ENCODE measurements at places on chromosomes 11 and 22. TPM values are rescaled to one million over a fixed set of nuclear protein-coding genes. Genes with fewer than 3 reads are reported as not detected.

Gene SORL1
- total RNA-seq, result 34.0 TPM

Gene DNAJB13
- total RNA-seq, result not detected

Gene EHF
- total RNA-seq, result not detected

Gene UCP3
- 2.6 TPM for total RNA-seq

Gene OR52A1
- total RNA-seq, result not detected

Gene SLCO2B1
- 144 TPM for total RNA-seq

Gene SLC25A45
- 16.0 TPM for total RNA-seq

Gene CBLIF
- total RNA-seq, result not detected

Gene IGSF9B
- 59.7 TPM for total RNA-seq

Gene PLAAT5
- total RNA-seq, result 0.88 TPM

Gene MS4A7
- 121 TPM for total RNA-seq

- H3K27me3 ChIP-seq, result no peaks in the 10 kb centered on the region
- H3K36me3 ChIP-seq, result peaks cover 7% of the 10 kb centered on the region
- H3K27ac ChIP-seq, result no peak overlapping the region
- DNase-seq, result no peak
- no peaks in the 10 kb centered on the region for H3K4me1 ChIP-seq
Observed at GRCh38 chr22:21672107-21672629, 6.4 kb downstream of the PPIL2 start.

- H3K27ac ChIP-seq, result no peak overlapping the region
- H3K4me1 ChIP-seq, result no peaks in the 10 kb centered on the region
- no peaks in the 10 kb centered on the region for H3K27me3 ChIP-seq
- DNase-seq, result no peak
Observed at GRCh38 chr11:119622454-119623143, 106.4 kb downstream of the NECTIN1 start.

GRCh38 chr22:20494978-20495860, at the start of gene KLHL22:
Gene KLHL22 (minus strand): TSS chr22:20495795. CDS start chr22:20489211, 6,584 bp downstream.
- no peaks in the 10 kb centered on the region for H3K4me1 ChIP-seq
- no peaks in the 10 kb centered on the region for H3K36me3 ChIP-seq
- H3K4me3 ChIP-seq, result peak within 1 kb of the TSS; percentile 85

DNA sequence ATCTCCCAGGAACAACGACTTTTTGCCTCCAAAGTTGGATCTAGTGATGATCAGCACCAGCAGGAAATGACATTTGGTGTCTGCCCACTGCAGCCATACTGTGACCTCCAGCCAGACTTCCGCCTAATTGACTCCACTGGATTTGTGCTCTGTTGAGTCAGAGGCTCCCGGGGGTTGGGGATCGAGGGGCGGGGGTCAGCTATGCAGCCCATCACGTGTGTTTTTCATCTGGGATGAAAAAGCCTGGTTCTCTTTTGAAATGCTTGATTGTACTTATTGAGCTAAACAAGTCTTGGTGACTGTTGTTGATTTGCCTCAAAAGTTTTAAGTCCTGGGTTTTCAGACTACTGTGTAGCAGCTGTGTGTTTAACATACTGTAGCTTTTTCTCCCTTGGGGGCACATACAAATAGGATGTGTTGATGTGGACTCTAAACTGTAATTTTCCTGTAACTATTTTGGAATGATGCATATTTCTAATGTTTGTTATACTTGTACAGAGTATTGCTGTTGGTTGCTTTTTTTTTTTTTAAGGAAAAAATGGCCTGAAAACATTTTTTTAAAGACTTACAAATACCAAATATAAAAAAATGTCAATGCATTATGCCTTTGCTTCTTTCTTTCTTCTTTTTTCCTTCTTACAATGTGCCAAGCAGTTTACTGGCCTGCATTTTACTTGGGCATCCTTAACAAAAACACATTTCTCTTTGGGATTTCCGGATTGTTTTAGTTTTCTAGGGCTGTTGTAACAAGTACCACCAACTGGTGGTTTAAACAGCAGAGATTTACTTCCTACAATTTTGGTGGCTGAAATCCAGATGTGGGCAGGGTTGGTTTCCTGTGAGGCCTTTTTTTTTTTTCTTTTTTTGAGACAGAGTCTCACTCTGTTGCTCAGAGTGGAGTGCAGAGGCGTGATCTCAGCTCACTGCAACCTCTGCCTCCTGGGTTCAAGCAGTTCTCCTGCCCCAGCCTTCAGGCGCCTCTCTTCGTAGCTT, 46.1 kb upstream of the OR4B1 start:
- no peaks in the 10 kb centered on the region for H3K4me1 ChIP-seq
- no peaks in the 10 kb centered on the region for H3K36me3 ChIP-seq
- H3K27ac ChIP-seq, result no peak overlapping the region
- no peak for DNase-seq
- H3K4me3 ChIP-seq, result no peak overlapping the region

GRCh38 chr11:98561252-98561651, 459.5 kb upstream of the CNTN5 start:
- H3K36me3 ChIP-seq, result no peaks in the 10 kb centered on the region
- H3K4me3 ChIP-seq, result no peak overlapping the region
- no peak for DNase-seq
- no peaks in the 10 kb centered on the region for H3K27me3 ChIP-seq
- H3K4me1 ChIP-seq, result no peaks in the 10 kb centered on the region

- H3K4me3 ChIP-seq, result no peak overlapping the region
- H3K36me3 ChIP-seq, result no peaks in the 10 kb centered on the region
Observed at GRCh38 chr11:71192629-71193028, 59.7 kb downstream of the SHANK2 start.

DNA sequence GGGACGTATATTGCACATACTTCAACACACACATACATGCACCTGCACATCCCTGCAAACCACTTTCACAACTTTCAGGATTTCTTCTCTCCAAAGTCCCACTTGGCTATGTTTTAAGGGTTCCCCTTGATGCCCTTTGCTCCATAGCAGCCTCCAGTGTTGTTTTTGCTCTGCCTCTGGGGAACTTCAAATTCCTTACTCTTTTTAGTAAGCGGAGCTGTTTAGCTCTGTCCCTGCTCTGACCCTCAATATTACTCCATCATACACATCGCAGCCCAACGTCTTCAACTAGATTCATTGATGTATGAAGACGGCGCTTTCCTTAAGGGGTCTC, 18.3 kb downstream of the PRR5L start:
- DNase-seq, result no peak
- no peak overlapping the region for H3K27ac ChIP-seq
- no peaks in the 10 kb centered on the region for H3K36me3 ChIP-seq
- H3K4me3 ChIP-seq, result no peak overlapping the region

DNA sequence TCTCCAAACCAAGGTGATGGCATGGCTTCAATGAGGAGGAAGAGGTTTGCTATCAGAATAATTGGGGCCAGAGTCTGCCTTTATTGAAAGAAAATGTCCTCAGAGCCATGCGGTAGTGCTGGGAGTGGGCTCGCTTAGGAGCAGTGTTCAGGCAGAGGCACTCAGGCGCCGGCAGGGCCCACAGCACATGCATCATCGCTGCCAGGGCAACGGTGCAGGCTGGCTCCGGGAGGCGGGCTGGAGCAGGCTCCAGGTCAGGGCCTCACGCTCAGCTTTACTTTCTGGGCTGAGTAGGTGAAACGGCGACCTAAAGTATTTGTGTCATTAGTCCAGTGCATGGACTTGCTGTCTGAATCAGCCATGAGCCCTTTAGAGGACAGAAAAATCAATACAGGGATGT, 169.9 kb upstream of the CCDC90B start:
- no peaks in the 10 kb centered on the region for H3K4me1 ChIP-seq
- no peaks in the 10 kb centered on the region for H3K27me3 ChIP-seq
- DNase-seq, result no peak
- H3K27ac ChIP-seq, result no peak overlapping the region

DNA sequence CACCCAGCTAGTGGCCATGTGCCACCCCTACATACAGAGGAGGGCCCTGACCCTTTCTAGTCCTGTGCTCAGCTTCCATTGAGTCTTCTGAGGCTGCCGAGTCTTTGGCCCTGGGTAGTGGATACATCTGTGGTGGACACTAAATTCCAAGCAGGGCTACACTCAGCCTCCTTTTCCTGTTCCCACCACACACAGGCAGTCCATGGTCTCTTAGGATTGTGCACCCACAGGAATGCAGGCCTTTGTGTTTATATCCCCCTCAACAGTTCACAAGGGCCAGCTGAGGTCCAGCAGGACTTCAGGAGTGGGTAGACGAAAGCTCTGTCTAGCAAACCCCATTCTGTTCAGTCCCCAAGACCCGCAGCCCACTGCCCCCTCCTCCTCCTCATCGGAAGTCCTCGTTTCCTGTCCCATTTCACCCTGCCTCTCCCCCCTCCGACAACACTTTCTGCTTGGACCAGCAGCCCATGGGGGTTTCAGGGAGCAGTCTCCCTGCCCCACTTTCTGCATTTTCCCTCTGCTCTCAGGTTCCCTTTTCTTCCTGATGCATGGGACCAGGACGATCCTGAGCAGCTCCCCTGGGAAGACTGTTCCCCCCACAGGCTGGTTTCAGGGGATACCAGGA, 91.8 kb downstream of the SWAP70 start:
- H3K36me3 ChIP-seq, result peaks cover 2% of the 10 kb centered on the region
- H3K4me3 ChIP-seq, result no peak overlapping the region
- H3K27me3 ChIP-seq, result no peaks in the 10 kb centered on the region
- peak overlapping the region; percentile 5 for H3K27ac ChIP-seq

DNA sequence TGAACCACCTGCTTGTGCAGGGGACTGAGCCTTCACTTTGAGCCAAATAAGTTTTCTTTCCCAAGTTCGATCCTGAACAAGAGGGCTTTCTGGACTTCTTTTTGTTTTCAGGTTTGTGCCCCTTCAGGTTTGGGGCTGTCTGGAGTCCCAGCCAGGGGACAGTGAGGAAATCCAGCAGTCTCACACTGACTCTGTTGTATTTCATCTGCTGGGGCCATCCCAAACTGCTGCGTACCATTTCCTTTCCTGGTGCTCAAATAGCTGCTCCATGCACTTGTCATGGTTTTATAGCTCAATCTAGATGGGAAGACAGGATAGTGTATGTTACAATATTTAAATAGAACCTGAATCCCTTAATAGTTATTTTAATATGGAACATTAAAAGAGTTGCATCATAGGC, 66.3 kb upstream of the IGLL5 start:
- H3K27me3 ChIP-seq, result no peaks in the 10 kb centered on the region
- no peak overlapping the region for H3K4me3 ChIP-seq
- H3K36me3 ChIP-seq, result no peaks in the 10 kb centered on the region
- H3K27ac ChIP-seq, result no peak overlapping the region
- no peaks in the 10 kb centered on the region for H3K4me1 ChIP-seq
- DNase-seq, result no peak

DNA sequence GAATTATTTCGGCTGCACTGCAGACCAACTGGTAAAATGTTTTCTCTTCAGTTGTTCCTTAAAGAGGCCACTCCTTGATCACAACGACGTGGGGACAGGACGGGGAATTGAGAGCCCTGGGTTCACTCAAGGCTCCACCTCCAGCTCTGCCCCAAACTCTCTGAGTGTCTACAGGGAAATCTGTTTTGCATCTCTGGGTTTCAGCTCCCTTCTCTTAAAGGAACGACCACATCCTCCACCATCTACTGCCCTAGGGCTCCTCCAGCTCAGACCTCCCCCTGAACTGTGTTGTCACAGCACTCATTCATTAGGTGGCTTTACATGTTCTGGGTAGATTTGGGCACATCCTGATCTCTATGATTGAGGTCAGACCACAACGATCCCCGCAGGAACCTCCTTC, 5.1 kb upstream of the PPFIA1 start:
- DNase-seq, result no peak
- H3K36me3 ChIP-seq, result no peaks in the 10 kb centered on the region

DNA sequence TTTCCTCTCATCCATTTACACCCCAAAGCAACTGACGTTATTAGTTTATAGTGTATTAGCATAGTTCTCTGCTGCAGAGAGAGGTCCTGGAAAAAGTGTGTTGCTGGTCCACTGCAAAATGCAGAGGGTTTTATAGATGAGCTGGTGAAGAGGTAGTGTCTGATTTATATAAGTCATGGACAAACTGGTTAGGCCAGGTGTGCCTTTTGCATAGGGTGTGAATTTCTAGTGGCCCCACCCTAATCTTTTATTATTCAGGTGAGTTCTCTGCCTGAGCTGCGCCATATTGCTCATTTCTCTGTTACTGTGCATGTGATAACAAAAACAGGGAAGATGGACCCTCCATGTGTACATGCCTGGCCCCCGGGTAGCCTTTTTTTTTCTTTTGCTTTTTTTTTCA, 43.1 kb upstream of the TRIM77 start:
- no peaks in the 10 kb centered on the region for H3K27me3 ChIP-seq
- no peak for DNase-seq
- no peak overlapping the region for H3K4me3 ChIP-seq

DNA sequence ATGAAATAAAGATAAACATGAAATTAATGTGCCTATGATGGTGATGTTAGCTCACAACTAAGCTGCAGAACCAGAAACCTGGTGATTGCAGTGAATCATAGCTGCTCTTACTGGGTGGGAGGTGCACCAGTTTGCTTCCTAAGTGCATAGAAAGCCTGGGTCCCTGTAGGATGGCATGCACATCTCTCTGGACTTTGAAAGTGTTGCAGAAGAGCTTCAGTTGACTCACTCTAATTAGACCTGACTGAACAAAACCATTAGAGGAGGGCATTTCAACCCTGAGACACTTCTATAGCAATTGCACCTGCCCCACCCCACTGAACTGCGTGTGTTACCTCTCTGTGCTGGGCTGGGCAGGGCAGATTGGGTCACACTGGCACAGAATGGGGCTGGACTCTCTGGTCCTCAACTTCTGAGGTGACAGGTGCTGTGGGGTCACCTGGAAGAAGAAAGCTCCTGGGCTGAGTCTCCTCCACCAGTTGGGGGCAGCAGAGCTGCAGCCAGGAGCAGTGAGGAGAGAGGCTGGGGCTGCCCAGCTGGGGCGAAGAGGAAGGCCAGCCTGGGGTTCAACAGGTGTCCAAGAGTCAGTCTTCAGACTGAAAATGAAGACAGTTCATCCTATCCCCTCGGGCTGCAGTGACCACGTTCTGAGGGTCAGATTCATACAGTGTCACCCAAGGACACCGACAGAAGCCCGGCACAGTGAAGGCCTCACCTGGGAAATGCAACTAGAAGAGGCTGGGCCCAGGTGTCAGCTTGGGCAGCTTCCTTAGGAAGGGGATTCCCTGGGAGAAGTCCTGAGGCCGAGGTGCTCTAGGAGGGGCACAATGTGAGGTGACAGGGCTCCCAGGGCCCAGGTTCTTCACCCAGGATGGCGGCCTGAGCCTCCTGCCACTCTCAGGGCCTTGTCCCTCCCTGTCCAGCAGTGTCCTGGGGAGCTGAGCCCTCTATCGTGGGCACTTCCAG, 58.1 kb downstream of the GGTLC2 start:
- no peak for DNase-seq
- H3K27ac ChIP-seq, result no peak overlapping the region
- no peaks in the 10 kb centered on the region for H3K4me1 ChIP-seq

- peak; percentile 60 for DNase-seq
- no peak overlapping the region for H3K27ac ChIP-seq
- no peak overlapping the region for H3K4me3 ChIP-seq
- no peaks in the 10 kb centered on the region for H3K36me3 ChIP-seq
- no peaks in the 10 kb centered on the region for H3K27me3 ChIP-seq
Observed at GRCh38 chr11:19389787-19390303, 149.1 kb upstream of the E2F8 start.

GRCh38 chr11:134139873-134140331, 71.0 kb downstream of the JAM3 start:
- no peaks in the 10 kb centered on the region for H3K27me3 ChIP-seq
- H3K27ac ChIP-seq, result peak overlapping the region; percentile 55
- DNase-seq, result no peak
- no peak overlapping the region for H3K4me3 ChIP-seq
- H3K4me1 ChIP-seq, result no peaks in the 10 kb centered on the region
- H3K36me3 ChIP-seq, result no peaks in the 10 kb centered on the region
